ENCODE measurements at places on chromosomes 6 and 20.

DNA sequence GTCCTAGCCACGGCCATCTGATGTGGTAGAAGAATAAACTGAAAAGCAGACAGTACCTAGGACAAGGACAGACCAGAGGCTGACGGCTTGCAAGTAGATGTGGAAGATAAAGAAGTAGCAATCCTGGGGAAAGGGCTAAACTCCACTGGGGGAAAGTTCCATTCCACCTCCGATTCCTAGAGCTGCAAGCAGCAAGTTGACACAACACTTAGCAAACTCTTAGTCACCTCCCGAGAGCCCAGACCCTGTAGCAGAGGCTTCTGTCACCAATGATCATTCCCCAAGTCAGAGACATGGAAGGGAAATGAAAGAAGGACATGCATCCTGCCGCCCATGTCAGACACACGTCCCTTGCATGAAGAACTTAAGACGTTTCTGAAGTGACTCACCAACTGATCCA, 99.2 kb upstream of the RPS6KA2 start:
- no peak for DNase-seq

- no peak for DNase-seq
Measured at GRCh38 chr20:36491901-36492617, 49.3 kb upstream of the MYL9 start.

DNA sequence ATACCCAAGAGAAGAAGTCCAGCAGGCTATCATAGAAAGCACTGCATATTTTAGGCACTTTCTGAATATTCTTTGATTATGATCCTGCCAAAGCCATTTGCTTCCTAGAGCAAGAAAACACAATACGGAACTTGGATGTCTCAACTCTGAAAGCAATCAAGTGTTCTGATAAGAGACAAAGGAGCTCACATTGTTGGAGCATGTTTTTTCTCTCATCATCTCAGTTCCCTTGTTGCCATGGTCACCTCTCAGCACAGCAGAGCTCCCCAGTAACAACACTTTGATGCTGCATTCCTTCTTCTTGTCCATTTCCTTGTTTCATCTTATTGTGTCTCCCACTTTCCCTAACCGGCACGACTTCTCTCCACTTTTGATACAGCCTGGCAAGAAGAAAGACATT, 168.7 kb upstream of the FUT9 start:
- no peak for DNase-seq

DNA sequence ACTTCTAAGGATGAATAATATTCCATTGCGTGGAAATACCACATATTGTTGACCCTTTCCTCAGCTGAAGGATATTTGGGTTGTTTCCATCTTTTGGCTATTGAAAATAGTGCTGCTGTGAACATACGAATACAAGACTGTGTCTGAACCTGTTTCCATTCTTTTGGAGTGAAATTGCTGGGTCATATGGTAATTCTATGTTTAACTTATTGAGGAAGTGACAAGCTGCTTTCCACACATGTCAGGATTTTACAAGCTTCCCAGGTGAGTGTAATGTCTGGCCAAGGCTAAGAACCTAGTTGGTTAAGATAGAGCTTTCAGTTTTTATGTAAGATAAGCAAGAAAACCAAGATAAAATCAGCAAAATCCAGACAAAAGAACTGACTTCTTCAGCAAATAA, 48.8 kb downstream of the PPP1R3G start:
- DNase-seq, result no peak

GRCh38 chr6:7198833-7199800, 91.4 kb downstream of the RREB1 start:
- DNase-seq, result no peak

GRCh38 chr20:13029687-13030375, 21.1 kb downstream of the SPTLC3 start:
- peak; percentile 55 for DNase-seq

DNA sequence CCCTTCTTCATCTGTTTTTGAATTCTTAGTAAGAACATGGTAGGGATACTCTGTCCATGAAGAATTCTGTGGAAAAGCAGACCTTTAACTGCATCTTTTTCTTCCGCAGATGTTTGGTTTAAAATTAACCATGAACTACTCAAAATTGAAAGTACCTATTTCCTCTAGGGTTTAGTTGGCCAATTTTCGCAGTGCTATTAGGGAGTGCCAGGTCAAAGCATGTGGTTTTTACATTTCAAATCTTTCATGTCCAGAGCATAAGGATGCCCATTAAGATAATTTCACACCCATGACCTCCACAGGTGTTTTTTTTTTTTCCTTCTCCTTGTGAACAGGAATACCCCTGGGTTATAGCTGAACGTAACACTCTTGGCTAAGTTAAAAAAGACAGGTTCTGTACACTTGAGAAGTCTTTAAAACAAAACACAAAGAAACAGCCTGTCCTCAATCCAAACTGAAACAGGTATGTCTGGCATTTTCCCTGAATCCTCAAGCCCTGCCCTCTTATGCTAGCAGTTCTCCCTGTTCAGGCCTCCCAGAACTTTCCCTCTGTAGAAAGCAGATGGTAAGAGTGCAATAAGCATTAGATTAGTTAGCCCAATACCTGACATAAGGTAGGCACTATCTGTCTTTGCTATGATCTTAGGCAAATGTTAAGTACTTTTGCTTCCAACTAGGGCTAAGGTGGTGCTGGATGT, 67.1 kb downstream of the ELOVL5 start:
- DNase-seq, result no peak

GRCh38 chr6:106339334-106340029, 13.9 kb upstream of the ATG5 start:
- DNase-seq, result peak; percentile 51

DNA sequence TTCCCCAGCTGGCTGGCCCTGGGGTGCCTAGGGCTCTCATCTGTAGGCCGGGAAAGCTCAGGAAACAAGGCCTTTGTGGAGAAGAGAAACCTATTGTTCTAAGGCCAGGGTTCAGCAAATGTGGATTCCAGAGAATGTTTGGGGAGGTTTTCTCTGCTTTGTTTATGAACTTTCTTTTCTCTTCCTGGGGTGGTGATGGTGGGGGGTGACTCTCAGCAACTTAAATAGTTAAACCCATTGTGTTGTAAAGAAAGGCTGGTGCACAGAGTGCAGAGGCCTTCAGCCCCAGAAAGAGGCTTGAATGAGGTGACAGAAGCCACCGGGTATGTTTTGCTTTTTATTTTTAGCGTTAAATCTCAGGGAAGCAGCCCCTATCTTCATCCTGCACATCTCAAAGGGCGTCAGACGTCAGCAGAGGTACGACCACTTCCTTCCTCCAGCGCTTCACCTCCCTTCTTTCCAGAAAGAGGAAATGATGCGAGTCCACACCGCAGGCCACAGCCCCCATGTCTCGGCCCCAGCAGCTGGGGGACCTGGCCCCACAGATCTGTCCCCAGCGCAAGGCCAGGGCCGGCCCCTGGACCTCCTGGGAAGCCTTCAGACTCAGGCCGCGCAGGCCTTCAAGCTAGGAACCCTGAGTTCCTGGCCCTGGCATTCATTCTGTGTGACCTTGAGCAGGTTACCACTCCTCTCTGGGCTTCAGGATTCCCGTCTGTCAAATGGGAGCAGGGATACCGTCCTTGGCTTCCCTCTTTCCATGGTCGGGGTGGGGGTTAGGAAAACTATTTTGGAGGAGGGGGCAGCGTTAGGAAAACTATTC, 605 bp upstream of the PPP1R16B start:
- no peak for DNase-seq

GRCh38 chr20:19777981-19778380, 19.9 kb downstream of the RIN2 start:
- no peak for DNase-seq

GRCh38 chr20:55142932-55143331, 667.5 kb downstream of the DOK5 start:
- DNase-seq, result no peak

- DNase-seq, result no peak
Measured at GRCh38 chr6:48101290-48101689, 9.7 kb downstream of the PTCHD4 start.

- DNase-seq, result no peak
Measured at GRCh38 chr6:110874880-110875547, 429 bp downstream of the AMD1 start.

- no peak for DNase-seq
Measured at GRCh38 chr20:62755817-62756724, 40.2 kb upstream of the MRGBP start.

All from Panc1 (cell line).